ENCODE measurements at places on chromosomes 5 and 9.

DNA sequence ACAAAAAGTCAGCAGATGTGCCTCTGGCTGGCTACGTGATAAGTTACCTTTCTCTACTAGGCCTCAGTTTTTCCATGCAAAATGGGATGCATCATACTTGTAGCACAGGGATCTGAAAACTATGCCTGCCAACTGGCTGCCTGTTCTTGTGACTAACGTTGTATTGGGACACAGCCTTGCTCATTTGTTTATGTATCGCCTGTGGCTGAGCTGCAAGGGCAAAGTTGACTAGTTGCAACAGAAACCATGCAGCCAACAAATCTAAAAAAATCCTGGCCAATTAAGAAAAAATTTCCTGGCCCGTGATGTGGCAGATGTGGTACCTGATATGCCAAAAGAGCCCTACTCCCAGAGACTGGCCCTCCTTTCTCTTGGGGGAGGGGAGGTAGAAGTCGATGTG is 131.3 kb downstream of the SEC61B start:
- DNase-seq, result no peak

DNA sequence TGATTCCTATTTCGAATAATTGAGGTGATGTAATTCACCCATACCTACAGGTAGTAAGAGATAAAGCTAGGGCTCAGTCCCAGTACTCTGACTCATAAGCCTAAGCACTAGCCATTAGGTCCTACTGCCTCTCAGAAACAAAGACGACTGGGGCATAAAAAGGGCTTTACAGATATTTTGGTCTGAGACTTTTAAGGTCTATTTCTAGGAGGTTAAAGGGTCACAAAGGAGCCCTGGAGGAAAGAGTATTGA is 69.8 kb downstream of the SGCD start:
- DNase-seq, result no peak

DNA sequence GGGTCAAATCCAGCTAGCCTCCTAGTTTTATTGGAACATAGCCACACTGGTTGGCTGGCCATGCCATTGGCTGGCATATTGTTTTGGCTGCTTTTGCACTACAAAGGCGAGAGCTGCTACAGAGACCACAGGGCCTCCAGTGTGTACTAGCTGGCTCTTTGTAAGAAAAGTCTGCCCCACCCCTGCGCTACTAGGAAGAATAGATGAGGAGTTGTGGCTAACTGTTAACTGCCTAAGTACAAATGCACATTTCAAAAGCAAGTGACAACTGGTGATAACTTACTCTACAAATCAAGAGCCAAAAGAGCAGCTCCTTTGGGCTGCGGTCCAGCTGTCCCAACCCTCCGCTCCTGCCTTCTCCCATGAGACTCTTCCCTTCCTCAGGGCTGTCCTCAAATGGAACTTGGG is 63.9 kb downstream of the SERINC5 start:
- DNase-seq, result no peak

DNA sequence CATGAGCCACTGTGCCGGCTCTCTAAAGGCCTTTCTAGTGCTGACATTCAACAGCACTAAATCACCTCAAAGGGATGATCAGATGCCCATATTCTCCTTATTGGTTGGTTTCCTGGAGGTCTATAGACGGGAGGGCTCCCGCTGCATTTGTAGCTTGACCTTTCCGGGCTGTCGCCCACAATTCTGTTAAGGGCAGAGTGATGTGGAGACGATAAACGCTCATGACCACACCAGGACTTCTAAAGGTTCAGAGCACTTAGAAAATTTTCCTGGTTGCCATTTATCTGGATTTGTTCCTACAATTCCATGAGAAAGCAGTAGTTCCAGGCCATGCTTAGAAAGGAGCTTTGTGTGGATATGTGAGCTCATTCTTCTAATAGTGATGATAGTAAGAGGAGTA is 170.3 kb downstream of the SLC12A2 start:
- DNase-seq, result no peak

DNA sequence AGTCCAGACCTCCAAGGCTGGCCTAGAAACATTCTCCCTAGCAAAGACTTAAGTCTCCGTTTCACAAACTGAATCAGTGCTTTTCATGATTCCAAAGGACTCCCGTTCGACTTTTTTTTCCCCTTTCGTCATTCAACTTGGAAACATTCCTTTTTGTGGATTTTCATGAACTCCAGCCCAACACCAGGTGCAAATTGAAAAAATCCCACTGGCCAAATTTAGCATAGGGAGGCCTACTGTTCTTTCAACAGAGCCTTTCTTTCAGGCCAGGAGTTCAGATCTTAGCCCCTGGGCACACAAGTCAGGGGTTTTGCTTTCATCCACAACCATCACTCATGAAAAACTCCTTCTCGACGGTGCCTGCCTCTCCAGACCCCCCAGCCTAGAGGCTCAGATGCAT is 285.3 kb downstream of the PIK3R1 start:
- no peak for DNase-seq

GRCh38 chr5:53928641-53929040 is 368.2 kb downstream of the NDUFS4 start:
- no peak for DNase-seq

GRCh38 chr9:22010866-22011625 is 1.9 kb upstream of the CDKN2B start:
- no peak for DNase-seq

GRCh38 chr9:76734716-76735115 is 29.5 kb upstream of the PCA3 start:
- no peak for DNase-seq

DNA sequence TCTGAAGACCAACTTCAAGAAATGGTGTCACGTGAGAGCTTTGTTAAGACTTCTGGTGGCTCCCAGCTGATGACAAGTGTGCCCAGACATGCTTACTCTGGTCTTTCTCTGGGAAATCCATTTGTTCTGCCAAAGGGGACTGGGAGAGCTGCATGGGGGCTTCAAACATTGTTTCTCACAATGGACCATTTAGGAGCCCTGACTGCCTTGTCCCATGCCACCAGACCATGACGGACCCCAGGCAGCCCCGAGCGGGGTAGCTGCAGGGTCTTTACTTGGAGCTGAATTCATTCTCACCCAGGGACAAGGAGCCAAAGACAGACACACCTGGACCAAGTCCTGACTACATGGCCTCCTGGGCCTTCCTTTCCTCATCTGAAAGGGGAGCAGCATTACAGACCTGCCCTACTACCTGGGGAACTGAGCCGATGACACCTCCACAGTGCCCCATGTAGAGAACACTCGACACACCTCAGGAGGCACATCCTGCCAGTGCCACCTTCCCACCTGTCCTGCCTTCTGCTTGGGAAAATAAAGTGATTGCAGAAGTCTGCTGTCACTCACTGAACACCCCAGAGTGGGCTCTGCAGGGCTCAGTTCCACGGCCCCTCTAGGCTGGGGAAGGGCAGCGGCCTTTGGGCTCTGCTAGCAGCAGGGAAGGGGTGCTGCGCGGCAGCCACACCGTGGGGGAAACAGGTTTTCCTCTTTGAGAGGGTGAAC is 169.0 kb downstream of the DAB2IP start:
- DNase-seq, result no peak

DNA sequence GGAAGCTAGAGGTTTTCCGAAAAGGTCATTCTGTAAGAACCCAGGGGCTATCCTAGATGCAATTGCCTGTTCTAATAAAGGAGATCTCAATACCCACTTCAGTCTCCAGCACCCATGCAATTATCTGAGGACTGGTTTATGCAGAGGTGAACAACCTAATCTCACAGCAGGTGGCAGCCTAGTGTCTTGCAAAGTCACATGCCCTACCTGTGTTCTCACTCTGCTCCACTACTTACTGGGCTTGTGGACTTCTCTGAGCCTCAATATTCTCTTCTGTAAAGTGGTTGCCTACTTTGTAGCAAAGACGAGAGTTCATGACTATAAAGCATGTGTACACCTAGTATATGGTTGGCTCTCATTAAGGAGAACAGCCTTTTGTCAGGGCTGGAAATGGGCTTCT is 21.0 kb upstream of the ALDH1B1 start:
- no peak for DNase-seq

DNA sequence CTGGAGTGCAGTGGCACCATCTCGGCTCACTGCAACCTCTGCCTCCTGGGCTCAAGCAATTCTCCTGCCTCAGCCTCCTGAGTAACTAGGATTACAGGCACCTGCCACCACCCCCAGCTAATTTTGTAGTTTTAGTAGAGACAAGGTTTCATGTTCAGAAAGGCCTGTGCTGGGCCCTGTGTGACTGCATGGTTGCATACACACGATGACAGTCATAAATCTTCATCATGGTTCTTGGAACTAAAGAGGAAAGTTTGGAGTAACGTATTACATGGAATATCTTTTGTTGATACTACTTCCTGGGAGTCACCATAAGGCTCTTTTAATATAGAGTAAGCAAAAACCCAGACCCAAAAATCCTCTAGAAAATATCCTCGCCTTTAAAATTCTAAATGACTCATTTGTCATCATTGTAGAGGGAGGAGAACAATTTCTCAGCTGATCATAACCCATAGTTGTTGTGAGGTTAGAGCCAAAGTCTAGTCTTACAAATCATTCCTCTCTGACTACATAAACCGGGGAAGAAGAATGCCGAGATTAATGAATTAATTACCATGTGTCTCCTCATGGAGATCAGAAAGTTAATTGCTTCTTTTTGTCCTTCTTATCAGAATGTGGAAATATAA is 47.0 kb downstream of the KLF9 start:
- DNase-seq, result no peak

- DNase-seq, result no peak
Measured at GRCh38 chr9:81850724-81851123, 77.5 kb upstream of the SPATA31D4 start.

GRCh38 chr5:154653418-154653763 is 101.8 kb upstream of the LARP1 start:
- no peak for DNase-seq

- no peak for DNase-seq
Measured at GRCh38 chr9:84622981-84623380, 46.5 kb upstream of the NTRK2 start.

DNA sequence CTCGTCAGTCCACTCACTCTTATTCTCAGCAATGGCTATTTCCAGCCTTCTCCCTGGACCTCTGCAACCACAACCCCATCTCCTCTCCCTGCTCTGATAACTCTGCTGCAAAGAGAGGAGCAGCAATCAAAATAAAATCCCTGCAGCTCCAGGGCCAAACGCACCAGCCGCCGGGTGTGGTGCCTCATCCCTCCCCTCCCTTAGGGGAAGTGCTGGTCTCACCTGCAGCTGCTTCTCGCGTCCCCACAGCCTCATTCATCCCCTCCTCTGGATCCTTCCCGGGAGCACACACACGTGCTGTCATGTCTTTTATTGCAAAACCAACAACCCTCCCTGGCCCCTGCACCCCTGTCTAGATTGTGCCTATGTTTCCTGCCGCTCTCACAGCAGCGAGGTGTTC is 77.8 kb downstream of the TENT4A start:
- DNase-seq, result no peak

DNA sequence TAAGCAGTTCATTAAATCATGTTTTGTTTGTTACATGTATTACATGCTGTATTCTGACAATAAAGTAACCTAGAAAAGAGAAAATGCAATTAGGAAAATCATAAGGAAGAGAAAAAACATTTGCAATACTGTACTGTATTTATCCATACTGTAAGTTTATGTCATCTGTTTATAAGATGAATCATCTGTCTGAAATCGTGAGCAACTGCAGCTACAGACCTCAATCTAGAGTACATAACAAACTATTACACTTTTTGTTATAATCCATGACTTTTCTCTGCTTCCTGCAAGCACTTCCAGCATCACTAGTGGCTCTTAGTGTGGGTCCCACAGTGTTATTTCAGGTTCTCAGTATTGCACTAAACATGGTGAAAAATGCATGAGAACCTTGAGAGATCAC is 144.4 kb upstream of the NR4A3 start:
- no peak for DNase-seq

DNA sequence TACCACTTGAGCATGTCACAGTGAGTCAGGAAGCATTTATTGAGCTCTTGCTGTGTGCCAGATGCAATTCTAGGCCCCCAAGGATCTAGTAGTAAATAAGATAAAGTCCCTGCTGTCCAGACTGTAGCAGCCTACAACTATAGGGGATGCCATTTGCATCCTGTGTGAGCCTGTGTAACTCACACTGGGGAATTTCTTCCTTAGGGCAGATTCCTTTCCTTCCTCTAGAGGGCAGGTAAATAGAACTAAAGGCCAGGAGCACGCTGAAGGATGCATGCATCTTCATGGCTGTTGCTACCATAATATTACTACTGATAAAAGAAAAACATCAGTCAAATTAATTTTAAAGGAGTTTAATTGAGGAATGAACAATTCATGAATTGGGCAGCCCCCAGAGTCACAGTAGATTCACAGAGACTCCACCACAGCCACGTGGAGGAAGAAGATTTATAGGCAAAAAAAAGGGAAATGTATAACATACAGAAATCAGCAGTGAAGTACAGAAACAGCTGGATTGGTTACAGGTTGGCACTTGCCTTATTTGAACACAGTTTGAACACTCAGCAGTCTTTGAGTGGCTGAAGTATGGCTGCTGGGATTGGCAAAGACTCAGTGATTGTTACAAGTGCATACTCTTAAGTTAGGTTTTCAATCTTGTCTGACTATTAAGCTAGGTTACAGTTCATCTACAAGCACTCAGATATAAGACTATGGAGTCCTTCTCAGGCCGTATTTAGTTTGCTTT is 98.9 kb downstream of the ACTL7B start:
- no peak for DNase-seq

GRCh38 chr5:78985116-78985724 is at the start of gene ARSB:
Gene ARSB, minus strand, starts transcription at chr5:78985310. Its CDS starts 62 bp downstream, at chr5:78985248.
- DNase-seq, result peak; percentile 53

- DNase-seq, result no peak
Measured at GRCh38 chr5:4939042-4939781, 200.9 kb upstream of the ADAMTS16 start.

DNA sequence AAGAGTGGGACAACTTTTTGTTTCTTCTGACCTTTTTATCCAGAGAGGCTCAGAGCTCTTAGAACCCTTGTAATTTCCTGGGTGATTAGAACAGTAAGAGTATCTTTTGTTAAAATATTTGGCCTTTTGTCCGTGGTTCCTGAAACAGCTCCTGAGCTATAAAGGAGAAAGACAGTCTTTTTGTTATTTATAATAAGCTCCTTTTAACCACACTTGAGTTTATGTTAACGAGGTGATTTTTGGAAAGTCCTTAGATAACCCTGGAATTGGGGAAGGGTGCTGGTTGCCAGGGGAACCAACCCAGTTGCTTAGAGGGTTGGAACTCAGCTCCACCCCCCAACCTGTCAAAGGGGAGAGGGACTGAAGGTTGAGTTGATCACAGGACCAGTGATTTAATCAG is 4.8 kb downstream of the ZNF483 start:
- no peak for DNase-seq

- peak; percentile 20 for DNase-seq
Measured at GRCh38 chr5:108681079-108681921, 66.4 kb upstream of the FER start.

- DNase-seq, result no peak
Measured at GRCh38 chr5:130427222-130427955, 523.1 kb downstream of the CHSY3 start.

- DNase-seq, result no peak
Measured at GRCh38 chr5:157497875-157498611, 38.0 kb downstream of the NIPAL4 start.

GRCh38 chr5:142500227-142500905 is 175.5 kb upstream of the SPRY4 start:
- no peak for DNase-seq

GRCh38 chr9:38107405-38107804 is 38.4 kb upstream of the SHB start:
- DNase-seq, result no peak

- no peak for DNase-seq
Measured at GRCh38 chr5:96634881-96635280, 27.3 kb upstream of the CAST start.

- DNase-seq, result no peak
Measured at GRCh38 chr5:32233220-32233695, 59.1 kb upstream of the GOLPH3 start.

Measured in CD8-positive, alpha-beta T cell (primary cell).